ENCODE measurements at places on chromosomes 3 and 15.

DNA sequence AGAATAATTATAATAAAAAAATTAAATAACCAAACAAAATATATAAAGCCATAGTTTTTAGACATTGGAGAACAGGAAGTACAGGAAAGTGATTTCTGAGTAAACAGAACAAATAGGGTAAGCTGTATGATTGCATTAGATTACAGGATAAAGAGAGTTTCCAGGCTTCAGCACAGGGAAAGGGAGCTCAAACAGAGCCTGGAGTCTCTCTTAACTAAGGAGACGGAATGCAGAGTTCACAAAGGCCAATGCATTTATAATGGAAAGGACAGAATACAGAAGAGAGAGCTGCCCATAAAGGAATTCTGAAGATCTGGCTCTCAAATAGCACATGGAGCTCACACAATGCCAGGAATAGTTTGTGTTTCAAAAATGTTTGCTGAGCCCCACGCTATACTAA lies 42.0 kb upstream of the OTOL1 start:
- DNase-seq, result no peak

- DNase-seq, result no peak
These were observed 14.1 kb downstream of the ANKRD34C start for GRCh38 chr15:79296583-79296982.

DNA sequence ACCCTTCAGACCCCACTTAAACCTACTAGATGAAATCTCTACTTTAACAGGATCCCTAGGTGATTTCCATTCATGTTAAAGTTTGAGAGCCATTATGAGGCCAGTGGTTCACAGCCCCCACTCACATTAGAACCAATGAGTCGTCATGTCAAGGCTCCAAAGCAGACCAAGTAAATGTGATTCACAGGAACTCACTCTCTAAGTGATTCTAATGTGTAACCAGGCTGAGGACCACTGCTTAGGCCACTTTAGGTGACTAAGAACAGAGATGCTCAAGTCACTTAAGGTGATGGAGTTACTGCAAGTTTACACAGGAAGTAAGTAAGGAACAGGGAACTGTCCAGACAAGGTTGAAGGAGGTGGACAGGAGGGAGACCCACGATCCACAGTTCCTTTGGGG lies 7.7 kb downstream of the GALNT15 start:
- no peak for DNase-seq

GRCh38 chr3:58163234-58163633 lies 47.5 kb downstream of the DNASE1L3 start:
- no peak for DNase-seq

- DNase-seq, result peak; percentile 84
These were observed 49.7 kb upstream of the MYZAP start for GRCh38 chr15:57541805-57542504.

DNA sequence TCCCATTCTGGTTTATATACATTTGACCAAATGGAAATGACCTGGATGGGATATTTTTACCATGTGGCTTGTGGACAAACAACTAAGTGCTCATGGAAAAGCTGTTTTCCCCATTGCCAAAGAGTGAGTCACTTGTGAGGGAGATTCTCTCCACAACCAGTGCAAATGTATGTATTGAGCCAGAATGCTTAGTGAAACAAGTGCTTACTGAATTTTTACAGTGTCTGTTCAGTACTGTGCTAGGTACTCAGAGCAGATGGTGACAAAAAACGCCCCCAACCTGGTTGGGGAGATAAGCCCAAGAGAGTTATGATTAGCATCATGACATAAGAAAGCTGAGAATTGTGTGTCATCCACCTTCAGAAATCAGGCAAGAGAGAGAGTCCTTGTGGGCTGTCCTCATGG lies 2.3 kb downstream of the CHP1 start:
- DNase-seq, result no peak

- DNase-seq, result peak; percentile 67
These were observed 24.5 kb upstream of the RAD18 start for GRCh38 chr3:8987645-8988383.

DNA sequence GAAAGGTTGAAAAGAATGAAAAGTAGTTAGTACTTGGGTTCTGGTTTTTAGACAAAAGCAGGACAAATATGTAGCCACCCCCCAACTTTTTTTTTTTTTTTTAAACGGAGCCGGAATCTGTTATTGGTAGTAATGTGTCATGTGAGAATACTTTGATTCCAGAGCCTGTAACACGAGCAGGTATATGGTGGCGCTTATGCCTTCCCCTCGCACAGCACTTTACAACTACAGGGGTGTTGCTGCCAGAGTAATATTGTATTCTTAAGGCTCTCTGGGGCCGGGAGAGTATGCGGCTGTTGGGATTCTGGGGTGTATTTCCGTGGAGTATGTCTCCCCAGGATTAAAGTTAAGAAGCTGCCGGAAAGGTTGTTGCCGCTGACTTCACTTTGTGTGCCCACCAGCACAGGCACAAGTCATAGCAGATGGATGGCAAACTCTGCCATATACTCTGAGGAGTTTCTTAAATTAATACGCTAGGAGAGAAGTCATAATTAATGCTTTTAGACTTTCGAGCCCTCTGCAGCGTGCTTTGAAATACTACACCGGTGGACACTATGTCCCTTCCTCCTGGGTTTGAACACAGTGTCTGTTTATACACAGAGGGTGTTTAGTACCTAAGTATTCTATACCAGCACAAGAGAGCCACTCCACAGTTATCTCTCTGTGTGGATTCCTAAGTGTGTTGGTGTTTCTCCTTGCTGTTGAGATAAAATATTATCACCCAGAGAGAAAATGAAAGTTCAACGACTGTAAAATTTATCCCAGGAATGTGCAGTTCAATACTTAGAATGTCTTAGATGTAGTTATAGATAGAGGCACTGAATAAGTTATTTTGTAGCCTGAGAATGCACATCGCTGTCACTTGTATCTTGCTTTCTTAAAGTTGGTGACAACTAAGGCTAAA lies 1.4 kb downstream of the MBNL1 start:
- DNase-seq, result no peak

- DNase-seq, result peak; percentile 37
These were observed 41.3 kb downstream of the GLDN start for GRCh38 chr15:51382787-51383186.

GRCh38 chr3:136990826-136991225 lies 33.0 kb downstream of the IL20RB start:
- no peak for DNase-seq

- DNase-seq, result no peak
These were observed 41.9 kb downstream of the ABHD2 start for GRCh38 chr15:89130201-89130600.

- peak; percentile 57 for DNase-seq
These were observed 222.4 kb upstream of the CD96 start for GRCh38 chr3:111319598-111319997.

- no peak for DNase-seq
These were observed 427.5 kb downstream of the TUSC7 start for GRCh38 chr3:117137065-117137464.

DNA sequence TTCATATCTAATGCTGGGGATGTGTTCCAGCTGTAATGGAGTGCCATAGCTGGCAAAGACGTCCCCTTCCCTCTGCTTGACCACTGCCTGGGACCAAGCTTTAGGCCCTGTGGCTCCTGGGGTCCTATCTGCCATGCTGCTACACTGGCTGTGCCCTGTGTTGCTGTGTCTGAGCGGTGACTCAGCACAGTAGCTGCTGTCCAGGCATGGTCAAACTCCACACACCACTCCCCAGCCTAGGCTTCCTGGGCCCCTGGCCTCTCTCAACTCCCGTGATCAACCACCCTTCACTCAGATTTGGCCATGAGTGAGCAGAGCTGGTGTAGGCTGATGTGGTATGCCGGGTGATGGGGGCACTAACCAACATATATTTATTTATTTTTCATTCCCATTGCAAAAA lies 27.0 kb downstream of the EPHB1 start:
- DNase-seq, result no peak

DNA sequence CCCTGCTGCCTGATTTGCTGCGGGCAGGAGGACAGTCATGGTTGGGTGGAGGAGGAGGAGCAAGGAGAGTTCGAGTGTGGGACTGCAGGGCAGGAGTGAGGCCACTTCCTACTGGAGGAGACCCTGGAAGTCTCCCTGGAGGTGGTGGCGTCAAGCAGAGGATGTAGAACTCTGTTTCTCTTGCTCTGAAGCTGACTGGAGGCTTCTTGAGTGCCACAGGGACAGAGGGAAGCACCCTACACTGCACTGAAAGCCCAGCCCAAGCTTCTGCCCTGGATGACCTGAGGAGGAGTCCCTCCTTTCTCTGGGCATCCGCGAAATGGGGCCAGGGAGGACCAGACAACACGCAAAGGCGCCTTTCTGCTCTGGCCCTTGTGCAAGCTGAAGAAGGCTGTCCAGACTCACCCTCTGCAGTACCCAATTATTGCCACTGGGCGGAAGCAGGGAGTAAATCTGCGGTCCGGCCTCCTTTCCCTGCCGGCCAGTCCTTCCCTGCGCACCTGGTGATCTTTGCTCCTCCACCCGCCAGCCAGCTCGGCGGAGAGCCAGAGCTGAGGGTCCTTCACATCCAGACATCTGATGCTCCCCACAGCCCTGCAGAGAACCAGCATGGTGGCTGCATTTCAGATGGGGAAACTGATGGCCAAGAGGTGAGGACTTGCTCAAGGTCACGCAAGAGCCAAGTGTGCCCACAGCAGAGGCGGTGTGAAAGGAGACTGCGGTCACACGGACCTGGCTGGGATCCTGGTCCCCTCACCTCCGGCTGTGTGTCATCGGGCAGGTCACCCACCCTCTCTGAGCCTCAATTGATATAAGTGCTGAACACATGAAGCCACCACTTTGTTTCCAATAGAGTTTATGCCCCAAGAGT lies 207.1 kb downstream of the TBC1D2B start:
- peak; percentile 58 for DNase-seq

DNA sequence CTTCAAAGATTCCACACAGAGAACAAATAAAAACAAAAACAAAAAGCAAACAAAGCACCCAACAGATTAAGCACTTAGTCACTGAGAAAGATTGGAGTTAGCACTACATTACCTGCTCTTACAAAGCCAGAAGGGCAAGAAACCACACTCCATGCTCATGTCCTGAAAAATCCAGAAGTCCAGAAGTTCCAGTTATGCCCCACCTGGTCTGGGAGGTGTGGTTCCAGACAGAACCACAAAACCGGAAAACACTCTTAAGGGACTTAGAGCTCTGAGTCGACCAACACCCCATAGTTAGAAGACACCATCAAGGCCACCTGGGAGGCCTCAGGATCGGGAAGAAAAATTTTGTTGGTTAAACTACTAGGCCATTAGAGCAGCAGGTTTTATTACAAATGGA lies 88.9 kb downstream of the TNIK start:
- DNase-seq, result no peak

DNA sequence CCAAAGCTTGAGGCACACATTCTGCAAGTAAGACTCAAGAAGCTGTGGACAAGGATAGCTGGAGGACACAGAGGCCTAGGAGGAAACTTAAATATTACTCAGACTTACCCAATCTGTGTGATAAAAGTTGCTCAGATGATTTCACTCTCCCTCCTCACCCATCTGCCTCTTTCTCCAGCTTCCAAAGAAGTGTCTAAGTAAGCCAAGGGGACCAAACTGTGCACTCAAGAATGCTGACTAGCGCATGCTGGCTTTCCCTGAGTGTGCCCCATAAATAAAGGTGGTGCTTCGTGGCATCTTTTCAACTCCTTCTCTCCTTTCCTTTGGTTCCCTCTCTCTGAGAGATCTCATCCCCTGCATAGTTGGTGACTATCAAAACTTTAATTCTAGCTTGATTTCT lies 211.0 kb upstream of the LMCD1 start:
- no peak for DNase-seq
